Anterior cingulate cortex (tissue), 58 donors: ENCODE measurements at places on chromosomes 12 and 14.

- DNase-seq, result no peak
These were observed 1340.9 kb downstream of the FSCB start for GRCh38 chr14:43166163-43166562.

- DNase-seq, result no peak
These were observed 175.8 kb downstream of the MSRB3 start for GRCh38 chr12:65454115-65454787.

- no peak for DNase-seq
These were observed 71.8 kb upstream of the NAP1L1 start for GRCh38 chr12:76156314-76156713.

DNA sequence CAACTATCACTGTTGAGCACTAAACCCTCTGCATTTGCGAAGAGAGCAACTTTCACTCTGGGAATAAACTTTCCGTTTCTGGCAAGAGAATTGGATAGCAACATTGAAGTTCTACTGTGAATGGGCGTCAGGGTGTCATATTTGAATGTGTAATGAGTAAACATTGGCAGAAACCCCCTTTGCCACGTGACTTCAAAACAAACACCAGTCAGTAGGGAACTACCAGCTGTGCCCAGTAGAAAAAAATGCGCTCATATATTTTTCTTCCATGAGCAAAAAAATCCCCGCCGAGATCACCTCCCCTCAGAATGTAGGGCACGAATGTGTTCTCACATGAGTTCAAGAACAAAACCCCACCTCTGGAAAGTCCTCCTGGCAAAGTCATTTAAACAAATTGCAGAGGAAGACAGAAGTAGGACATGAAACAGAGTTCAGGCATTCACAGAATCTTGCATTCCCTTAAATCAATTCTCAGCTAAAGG is 80.6 kb downstream of the BTG1 start:
- DNase-seq, result peak; percentile 6

DNA sequence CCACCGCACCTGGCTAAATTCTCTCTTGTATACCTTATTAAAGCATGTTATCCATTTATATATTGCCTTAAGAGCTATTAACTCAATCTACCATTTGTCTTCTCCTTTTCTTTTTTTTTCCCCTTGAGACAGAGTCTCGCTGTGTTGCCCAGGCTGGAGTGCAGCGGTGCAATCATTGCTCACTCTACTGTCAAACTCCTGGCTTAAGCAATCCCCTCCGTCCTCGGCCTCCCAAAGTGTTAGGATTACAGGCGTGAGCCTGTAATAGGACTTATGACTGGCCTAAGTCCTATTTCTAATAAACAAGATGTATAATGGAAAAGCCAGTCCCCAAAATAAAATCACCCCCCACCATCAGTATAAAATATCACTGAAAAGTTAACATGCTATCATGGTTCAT is 14.4 kb downstream of the SNX6 start:
- no peak for DNase-seq

DNA sequence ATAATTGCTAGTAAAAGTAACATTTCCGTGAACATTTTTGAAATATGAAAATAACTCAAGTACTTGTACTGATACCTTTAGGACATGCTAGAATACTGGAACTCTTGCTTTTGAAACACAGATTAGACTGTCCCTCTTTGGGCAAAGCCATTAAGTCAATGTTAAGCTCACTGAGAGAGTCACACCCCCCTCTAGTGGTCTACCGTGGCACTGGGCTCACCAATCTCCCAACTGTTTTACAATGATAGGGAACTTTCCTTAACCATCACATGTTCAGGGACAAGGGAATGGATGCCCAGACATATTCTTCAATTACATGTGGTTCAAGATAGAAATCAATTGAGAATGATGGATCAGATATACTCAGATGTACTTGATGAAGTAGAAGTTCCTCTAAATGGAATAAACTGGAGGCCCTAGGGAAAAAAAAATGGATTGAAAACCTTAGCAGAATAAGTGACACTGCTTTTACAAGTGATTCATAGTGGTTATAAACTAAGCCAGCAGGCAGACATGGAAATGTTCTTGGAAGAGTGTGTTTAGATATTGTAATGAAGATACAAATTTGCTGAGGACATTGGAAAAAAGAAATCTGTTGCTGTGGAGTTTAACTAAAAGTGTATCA is 17.8 kb downstream of the NANOG start:
- DNase-seq, result peak; percentile 24

GRCh38 chr12:89154743-89155499 is 197.4 kb downstream of the DUSP6 start:
- no peak for DNase-seq

DNA sequence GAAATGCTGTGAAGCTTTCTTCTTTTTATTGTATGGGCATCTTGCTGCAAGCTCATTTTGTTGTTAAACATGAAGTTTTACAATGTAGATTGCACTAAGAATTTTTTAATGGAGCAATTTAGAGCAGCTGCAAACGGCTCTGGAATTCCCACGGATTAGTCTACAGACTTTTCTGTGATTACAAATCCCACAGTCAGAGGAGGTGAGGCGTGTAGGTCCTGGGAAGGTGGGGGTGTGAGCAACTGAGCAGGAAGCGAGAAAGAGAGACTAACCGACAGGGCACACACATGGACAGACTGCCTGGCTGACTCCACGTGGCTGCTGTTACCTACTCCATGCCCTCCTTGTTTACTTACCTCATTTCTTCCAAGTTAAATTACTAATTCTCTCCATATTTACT is 348.5 kb downstream of the NPAS3 start:
- DNase-seq, result no peak

GRCh38 chr14:21626491-21627230 is 8.1 kb downstream of the OR10G2 start:
- DNase-seq, result no peak

- no peak for DNase-seq
These were observed 24.9 kb downstream of the DGLUCY start for GRCh38 chr14:91138511-91139359.

DNA sequence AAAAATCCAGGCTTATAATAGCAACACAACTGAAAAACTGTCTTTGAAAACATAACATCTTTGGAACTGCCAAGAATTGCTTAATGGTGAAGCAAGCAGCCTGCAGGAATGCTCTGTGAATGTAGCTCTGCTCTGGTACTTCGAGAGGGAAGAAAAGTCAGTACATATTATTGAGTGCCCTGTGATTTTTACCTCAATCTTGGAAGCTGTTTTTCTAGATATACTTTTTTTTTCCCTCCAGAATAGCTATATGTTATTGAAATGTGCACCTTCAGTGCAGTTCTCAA is 508.1 kb downstream of the PCNX1 start:
- DNase-seq, result no peak

DNA sequence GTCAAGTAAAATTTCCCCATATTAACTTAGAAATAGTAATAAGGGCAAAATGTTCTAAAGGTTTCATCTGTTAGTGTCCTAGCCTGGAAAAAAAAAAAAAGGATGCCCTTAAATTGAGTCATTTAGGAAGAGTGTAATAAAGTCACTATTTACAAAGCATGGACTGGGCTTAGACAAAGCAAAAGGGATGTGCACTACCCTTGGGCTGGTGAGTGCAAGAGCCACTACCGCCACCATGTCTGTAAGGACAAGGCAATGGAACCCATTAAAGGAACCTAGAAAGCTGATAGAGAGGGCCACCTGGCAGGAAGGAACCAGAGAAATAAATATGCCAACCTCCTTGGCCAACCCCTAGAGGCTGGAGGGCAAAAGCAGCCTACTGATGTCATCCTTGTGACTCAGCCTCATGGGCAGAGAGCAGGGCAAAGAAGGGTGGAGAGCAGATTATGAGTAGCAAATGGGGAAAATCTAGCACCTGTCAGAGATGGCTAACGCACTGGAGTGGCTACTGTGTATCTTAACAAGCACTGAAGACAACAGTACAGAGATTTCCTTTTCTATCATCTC is 59.5 kb upstream of the FUT8 start:
- DNase-seq, result no peak

DNA sequence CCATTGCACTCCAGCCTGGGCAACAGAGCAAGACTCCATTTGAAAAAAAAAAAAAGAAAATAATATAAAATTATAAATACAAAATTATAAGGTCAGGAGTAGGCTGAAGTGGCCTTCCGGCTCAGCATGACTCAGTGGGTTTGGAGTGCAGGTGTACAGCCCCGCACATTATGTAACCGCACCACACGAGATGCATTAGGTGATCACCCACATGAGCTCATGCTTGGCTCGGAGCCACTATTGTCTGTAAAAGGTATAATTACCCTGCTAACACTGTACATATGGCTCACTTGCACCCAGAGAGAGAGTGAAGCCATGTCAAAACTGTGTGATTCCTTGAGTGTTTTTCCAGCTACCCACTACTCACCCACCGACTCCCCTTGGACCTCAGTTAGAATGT is 557.0 kb downstream of the SLC6A15 start:
- DNase-seq, result no peak

GRCh38 chr14:103657471-103657870 is 28.5 kb downstream of the KLC1 start:
- DNase-seq, result no peak

GRCh38 chr14:106586098-106586704 is 1059.8 kb downstream of the TMEM121 start:
- no peak for DNase-seq

DNA sequence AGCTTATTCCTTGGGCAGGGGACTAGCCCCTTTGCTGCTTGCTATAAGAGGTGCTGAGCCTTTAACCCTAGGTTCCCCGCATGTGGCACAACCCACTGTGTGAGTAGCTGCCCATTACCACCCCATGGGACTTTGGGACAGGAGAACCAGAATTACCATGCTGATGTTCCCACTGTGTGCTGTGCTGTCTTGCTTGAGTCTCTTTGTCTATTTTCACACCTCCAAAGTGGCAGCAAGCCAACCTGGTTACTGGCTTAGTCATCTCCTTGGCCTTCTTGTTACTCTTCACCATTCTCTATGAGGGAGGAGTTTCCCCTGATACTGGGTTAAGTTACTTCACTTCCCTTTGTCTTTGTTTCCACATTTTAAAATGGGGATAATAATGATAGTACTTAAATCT is 73.4 kb upstream of the ETV6 start:
- no peak for DNase-seq

- DNase-seq, result no peak
These were observed 31.4 kb downstream of the DICER1 start for GRCh38 chr14:95125915-95126314.

DNA sequence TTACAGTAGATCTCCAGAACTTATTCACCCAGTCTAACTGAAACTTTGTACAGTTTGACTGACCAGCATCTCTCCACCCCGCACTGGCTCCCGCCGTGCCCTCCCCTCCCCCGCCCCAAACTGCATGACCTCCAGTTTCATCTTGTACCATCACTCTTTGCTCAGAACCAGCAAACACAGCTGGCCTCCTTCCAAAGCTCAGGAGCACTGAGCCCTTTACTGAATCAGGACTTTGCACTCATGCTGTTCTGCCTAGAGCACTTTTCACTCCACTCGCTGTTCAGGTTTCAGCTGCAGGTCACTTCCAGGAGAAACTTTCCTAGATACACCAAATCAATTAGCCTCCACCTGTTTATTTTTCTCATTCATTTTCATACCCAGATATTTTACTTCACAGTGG is 455.3 kb upstream of the PDE3A start:
- no peak for DNase-seq

GRCh38 chr14:103130965-103131364 is 7.7 kb downstream of the TNFAIP2 start:
- no peak for DNase-seq

- no peak for DNase-seq
These were observed 318.7 kb downstream of the TMEM121 start for GRCh38 chr14:105844810-105845724.

DNA sequence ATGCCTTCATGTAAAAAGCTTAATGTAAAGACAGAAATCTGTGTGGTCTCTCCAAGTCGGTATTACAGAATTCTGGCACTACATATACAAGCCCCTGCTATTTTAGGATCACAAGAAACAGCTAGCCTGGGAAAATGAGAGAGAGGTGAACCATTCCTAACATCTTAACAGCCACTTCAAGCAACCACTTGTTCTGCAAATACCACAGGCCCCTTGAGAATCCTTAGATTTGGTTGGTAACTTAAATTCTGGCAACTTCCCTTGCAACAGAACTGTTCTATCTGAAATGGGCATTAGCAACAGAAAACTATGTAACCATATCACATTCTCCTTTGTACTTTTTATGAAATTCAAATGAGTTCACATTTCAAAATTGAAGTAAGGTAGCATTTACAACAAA is 68.5 kb downstream of the SPPL3 start:
- DNase-seq, result no peak

GRCh38 chr14:41817626-41818025 is 210.9 kb downstream of the LRFN5 start:
- DNase-seq, result no peak

DNA sequence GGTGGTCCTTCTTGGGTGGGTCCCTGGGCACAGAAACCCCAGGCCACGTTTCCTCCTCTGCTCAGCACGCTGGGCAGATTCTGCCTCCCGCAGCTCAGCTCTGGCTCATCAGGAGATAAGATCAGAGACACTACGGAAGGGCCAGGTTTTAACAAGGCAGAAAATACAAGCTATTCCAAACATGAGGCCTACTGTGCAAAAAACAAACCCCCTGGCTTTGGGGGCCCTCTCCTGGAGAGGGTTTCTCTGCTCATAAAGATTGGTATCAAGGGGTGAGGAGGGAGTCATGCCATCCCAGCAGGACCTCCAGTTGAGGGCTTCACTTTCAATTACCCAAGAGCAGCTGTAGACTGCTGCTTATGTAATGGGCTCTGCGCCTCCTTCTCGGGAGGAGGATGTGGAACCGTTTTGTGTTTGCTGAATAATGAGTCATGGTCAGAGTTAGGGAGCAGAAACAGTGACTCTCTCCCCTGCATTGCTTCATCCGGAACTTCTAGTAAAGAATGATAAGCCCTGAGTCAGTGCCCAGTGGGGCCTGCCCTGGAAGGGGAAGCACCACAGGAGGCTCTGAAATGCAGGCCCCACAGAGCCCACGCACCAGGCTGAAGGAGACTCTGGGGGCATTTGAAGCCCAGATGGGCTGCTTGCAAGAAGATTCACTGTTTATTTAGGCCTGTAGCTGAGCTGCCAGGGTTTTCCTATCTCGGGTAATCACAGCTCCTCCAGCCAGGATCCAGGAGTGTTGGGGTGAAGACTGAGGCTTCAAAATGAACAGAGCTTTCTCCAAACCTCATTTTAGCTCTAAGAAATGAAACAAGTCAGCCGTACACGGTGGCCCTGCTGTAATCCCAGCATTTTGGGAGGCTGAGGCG is 79.3 kb downstream of the SSPN start:
- DNase-seq, result peak; percentile 60

DNA sequence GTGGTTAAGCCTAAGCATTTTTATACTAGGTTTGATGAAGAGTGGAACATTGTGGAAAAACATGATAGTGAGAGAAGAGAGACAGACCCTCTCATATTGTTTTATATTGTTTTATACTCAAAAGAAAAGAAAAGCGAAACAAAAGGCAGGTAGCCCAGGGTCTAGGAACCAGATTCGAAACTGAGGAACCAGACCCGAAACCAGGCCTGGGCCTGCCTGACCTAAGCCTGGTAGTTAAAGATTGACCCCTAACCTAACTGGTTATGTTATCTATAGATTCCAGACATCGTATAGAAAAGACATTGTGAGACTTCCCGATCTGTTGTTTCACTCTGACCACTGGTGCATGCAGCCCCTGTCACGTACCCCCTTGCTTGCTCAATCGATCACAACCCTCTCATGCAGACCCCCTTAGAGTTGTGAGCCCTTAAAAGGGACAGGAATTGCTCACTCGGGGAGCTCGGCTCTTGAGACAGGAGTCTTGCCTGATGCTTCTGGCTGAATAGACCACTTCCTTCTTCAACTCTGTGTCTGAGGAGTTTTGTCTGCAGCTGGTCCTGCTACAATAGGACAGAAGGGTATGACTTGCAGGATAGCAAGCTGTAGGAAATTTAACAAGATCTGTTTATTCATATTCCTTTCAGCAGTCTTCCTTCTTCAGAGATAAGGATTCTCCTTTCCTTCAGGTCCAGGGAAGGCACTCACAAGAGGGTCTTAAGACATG is 147.1 kb upstream of the PLEKHA5 start:
- DNase-seq, result no peak
